Fibroblast of skin of back (primary cell): ENCODE measurements at places on chromosomes 16 and 17.
A peak's percentile ranks its signal among the peaks of the same experiment; 100 is the strongest.

DNA sequence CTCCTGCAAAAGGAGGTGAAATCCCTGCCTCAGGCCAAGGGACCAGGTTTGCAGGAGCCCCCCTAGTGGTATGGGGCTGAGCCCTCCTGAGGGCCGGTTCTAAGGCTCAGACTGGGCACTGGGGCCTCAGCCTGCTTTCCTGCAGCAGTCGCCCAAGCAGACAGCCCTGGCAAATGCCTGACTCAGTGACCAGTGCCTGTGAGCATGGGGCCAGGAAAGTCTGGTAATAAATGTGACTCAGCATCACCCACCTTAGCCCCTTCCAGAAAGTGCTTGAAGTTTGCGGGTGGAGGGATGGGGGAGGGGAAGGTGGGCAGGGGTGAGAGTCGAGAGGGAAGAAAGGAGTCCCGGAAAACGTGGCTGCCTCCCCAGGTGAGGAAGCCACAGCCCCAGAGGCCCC is 2.1 kb downstream of the MC1R start:
- DNase-seq = peak; percentile 22

DNA sequence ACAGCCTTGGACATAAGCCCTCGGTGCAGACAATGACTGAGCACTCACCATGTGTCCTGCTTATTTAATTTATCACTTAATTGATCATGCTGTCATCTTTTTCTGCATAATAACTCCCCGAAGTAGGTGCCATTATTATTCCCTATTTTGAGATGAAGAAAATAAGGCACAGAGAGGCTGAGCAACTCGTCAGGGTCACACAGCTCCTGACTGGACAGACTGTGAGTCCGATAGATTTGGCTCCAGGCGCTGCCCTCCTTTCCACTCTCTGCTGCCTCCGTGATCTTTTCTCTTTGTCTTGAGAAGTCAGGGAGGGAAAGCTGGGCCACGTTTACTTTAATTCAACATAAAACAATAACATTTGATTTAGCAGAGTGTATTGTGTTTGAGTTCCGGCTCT is 19.0 kb upstream of the N4BP1 start:
- DNase-seq = no peak

GRCh38 chr16:69253870-69254341 is 57.2 kb upstream of the VPS4A start:
- DNase-seq = no peak

DNA sequence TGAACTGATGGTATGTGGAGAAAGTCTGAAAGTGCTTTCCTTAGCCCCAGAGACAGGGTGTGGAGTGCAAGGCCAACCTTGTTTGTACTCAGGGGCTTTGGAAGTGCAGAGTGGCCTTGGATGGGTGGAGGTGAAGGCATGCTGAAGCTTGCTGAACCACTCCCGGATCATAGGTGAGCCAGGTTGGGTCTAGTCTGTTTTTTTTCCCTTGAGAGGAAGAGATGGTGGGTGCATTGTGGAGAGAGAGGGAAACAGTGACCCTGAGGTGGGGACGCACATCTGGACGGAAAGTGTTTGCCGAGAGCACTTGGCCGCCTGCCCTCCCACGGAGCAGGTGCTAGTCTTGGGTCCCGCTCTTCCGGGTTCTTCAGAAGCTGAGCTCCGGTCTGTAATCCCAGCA is 12.5 kb downstream of the ABAT start:
- DNase-seq = no peak

DNA sequence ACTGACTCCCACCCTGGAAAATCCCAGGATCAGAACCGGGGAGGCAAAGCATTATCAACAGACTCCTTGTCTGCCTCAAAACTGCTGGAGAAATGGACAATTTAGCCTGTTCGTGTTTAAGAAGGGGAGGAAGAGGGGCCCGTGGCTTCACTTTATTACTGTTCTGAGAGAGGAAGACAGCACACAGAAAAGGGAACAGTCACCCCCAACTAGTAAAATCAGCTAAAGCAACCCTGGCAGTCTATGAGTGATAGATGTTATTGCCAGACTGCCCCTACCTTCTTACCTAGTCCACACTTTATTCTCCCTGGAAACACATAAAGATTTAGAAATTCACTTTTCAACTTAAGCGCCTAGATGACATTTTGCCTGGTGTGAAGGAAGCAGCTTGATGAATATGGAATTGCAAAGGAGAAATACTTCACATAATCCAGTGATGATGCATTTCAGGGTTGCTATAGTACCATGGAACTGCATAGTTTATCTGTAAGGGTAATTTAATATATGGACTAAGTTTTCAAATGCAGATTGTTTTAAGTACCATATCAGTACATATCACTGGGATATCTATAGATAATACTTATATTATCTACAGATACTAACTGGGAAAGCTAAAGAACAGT is 36.9 kb upstream of the TRAP1 start:
- DNase-seq = peak; percentile 64

DNA sequence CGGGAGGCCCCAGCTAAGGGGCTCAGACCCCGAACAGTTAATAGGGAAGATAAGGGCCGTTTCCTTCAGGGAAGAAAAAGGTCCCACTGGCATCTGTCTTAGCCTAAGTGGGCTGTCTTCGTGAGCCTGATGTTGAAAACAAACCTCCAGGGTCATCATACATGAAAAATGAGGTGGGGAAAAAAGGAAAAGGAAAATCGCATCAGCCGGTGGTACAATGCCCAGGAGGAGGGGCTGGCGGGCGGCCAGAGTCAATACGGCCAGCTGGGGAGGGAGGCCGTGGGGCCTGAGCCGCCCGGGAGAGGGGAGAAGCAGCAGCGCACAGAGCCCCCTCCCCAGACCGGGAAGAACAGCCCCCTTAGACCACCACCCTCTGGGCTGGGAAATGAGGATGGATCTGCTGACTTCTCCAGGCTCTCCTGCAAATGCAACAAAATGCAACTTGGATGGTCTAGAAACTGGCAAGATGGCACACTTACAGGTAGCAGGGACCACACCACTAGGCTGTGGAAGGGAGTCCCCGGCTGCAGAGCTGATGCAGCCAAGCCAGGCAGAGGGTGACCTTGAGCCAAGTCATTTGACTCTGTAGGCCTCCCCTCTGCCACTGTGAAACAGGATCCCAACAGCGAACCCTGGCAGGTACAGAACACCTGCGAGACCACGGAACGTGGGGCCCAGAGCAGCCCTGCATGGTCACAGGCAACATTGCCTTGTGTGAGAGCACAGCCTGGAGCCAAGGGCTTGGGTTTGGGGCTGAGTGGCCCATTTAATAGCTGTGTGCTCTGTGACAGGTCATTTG is 448.5 kb downstream of the SOX9 start:
- DNase-seq = no peak
